Ascending aorta (tissue), 2 donors: ENCODE measurements at places on chromosomes 7 and 10. TPM values are rescaled to one million over a fixed set of nuclear protein-coding genes. Genes with fewer than 3 reads are reported as not detected.

The ASB15 gene
- total RNA-seq = not detected

The LFNG gene
- total RNA-seq = 102 TPM

GRCh38 chr7:113805976-113806375, 112.8 kb downstream of the PPP1R3A start:
- DNase-seq = no peak
- no peak overlapping the region for H3K27ac ChIP-seq
- H3K27me3 ChIP-seq = no peaks in the 10 kb centered on the region
- no peaks in the 10 kb centered on the region for H3K4me1 ChIP-seq

DNA sequence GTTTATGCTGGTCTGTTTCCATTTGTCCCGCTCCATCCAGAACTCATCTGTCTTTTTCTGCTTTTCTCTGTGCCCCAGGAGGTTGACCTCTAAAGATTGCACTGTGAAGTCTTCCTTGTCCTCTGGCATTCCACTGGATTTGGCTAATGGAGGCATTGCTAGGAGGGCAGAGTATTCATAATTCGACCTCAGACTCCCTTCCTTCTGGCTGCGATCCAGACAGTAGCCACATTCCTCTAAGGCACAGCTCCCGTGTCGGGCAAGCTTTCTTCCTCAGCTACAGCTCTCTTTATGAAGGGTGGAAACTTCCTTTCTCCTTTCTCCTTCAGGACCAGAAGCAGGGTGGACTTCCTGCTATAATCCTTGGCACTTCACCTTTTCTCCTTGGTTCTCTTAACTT, 175.9 kb downstream of the BAMBI start:
- no peak overlapping the region for H3K27ac ChIP-seq
- no peak for DNase-seq
- no peaks in the 10 kb centered on the region for H3K4me1 ChIP-seq
- no peaks in the 10 kb centered on the region for H3K27me3 ChIP-seq

GRCh38 chr7:141946796-141947195, at the start of gene CLEC5A:
CLEC5A (minus strand) TSS chr7:141946974; CDS start chr7:141946292, 682 bp downstream.
- H3K4me1 ChIP-seq = no peaks in the 10 kb centered on the region
- no peak for DNase-seq
- no peaks in the 10 kb centered on the region for H3K27me3 ChIP-seq
- H3K4me3 ChIP-seq = no peak within 1 kb of the TSS
- H3K27ac ChIP-seq = no peak within 1 kb of the TSS
- no peaks in the 10 kb centered on the region for H3K36me3 ChIP-seq

GRCh38 chr7:133398506-133398905, 145.6 kb downstream of the EXOC4 start:
- no peak for DNase-seq
- no peaks in the 10 kb centered on the region for H3K27me3 ChIP-seq
- H3K27ac ChIP-seq = no peak overlapping the region
- no peaks in the 10 kb centered on the region for H3K4me1 ChIP-seq
- H3K4me3 ChIP-seq = no peak overlapping the region
